ENCODE measurements at places on chromosomes 1 and 21.

DNA sequence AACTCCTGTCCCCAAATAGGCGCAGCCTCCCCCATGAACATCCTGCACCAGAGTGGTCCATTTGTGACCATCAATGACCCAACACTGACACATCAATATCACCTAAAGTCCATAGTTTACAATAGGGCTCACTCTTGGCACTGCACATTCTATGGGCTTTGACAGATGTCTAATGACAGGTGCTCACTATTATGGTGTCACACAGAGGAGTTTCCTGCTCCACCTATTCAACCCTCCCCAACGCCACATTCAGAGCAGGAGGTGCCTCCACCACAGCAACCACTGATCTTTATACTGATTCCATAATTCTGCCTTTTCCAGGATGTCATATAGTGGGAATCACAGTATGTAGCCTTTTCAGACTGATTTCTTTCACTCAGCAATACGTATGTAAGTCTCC is 24.2 kb downstream of the GNG4 start:
- DNase-seq, result no peak

- DNase-seq, result no peak
Observed at GRCh38 chr1:19743180-19743579, 56.5 kb downstream of the TMCO4 start.

DNA sequence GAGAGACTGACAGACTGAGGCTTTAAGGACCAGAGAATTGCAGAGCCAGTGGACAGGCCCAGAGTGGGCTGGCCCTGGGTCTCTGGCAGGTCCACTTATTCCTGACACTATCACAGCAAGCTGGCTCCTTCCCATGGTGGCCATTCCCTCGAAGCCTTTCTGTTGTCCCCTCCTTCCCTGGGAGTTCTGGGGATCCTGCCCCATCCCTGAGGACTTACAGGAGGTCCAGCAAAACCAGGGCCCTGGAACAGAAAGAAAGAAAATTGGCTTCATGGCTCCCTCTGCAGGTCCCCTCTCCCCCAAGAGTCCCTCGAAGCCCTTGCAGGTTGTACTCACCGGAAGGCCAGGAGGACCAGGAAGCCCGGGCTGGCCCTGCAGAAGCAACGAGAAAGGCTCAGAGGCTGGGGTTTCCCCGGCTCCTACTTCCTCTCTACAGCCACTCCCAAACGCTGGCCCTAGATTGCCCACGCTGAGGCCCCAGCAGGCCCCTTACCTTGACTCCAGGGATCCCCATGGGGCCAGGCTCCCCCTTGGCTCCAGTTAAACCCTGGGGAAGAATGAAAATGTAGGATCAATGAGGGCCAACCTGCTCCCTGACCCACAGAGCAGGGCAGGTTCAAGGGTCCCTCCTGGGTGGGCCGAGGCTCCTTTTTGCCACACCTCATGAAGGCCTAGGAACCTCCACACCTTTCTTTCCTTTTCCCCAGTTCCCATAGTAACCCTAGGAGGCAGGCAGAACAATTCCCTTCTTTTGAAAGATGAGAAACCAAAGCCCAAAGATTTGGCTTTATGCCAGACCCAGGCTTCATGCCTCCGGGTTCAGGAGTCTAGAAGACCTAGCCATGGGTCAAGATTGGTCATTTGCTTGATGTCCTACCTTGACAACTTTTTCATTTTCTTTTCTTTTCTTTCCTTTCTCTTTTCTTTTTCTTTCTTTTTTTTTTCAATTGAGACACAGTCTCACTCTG is 4.6 kb downstream of the COL9A2 start:
- DNase-seq, result no peak

DNA sequence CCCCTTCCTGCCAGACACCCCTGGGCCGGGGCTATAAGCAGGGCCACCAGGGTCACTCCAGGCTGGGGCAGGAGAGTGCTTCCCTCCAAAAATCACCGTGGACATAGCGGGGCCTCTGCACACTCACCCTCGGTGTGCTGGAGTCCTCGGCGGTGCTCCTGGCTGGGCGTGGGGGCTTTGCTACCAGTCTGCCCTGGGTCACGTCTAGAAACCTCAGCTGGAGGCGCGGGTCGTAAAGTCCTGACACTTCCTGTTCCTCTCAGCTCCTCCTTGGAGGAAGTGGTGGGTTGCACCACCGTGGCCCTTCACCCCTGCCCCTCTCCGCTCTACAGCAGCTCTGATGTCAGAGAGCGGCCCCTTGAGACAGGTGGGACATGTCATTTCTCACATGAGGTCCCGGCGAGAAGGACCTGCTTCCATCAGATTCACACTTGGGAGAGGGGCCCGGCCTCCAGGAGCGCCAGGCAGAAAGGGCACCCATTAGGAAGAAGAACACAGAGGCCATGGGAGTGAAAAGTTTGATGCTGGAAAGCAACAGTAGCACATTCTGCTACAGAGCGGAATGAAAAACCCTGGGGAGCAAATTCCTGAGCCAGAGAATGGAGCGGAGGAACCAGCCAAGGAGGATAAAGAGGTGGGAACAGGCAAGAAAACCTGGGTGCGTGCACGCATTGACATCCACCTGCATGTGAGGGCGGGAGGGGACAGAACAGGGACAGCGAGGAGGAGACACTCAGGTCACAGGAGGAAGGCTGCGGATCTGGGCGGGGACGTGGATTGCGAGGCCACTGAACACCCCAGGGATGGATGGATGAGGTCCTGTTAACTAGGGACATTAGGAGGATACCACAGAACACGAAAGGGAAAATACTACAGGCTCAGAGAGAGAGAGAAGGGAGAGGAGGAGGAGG is at the start of gene ITGB2:
Gene ITGB2 (minus strand): TSS at position 206 of the 911 bp plus-strand sequence. CDS start 10,117 bp downstream, outside the sequence.
- no peak for DNase-seq

DNA sequence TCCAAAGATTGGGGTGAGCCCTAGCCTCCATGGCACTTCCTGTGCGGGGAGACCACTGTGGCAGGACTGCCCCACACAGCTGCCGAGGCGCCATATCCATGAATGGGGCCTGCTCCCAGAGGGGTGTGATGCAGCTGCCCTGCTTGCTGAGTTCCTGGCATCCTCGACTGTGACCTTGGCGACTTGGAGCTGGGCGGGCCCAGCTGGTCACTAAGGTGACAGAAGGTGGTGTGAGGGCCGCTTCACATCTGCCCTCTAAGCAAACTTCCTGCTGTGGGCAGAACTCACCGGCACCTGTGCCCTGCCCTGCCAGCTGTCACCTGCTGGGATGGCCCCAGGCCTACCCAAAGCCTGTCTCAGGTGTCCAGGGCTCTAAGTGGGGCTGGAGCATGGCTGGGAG is 9.0 kb downstream of the TMEM61 start:
- no peak for DNase-seq

GRCh38 chr21:33383056-33383888 is 19.9 kb upstream of the IFNGR2 start:
- peak; percentile 73 for DNase-seq

DNA sequence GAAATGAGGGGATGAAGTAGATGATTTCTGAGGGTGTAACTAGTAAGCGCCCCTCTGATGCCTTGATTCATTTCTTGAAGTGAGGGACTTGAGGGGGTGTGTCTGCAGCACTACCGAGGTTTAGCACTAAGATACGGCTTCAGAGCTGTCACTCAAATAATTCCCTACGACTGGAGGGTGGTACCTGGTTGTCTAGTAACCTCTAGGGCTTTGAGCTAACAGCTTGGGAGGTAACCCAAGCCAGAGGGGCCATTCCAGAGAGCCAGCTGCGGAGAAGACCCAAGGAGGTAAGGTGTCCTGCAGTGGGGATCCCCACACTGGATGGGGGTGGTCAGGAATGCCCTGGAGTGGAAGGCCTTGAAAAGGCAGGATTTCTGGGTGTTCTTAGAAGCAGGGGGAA is at the start of gene TTC24:
Gene TTC24 (plus strand): TSS at position 252 of the 400 bp plus-strand sequence. CDS start 1,642 bp downstream, outside the sequence.
- no peak for DNase-seq

DNA sequence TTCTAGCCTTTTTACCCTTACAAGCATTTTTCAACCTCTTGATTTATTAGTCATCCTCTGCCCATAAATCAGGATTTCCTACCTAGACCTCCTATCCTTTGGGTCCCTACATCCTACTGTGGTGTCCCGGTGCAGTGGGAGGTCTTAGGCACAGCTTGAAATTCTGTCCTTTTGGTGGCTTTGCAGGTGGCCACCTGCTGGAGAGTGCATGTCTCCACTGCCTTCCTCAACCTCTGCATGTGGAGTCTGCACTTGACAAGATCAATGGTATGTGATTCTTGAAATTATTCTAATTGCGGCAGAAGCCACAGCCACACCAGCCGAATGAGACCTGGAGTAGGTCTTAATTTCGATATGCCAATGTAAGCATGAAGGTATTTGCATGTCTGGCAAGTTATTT is 11.4 kb upstream of the KCNA3 start:
- no peak for DNase-seq

DNA sequence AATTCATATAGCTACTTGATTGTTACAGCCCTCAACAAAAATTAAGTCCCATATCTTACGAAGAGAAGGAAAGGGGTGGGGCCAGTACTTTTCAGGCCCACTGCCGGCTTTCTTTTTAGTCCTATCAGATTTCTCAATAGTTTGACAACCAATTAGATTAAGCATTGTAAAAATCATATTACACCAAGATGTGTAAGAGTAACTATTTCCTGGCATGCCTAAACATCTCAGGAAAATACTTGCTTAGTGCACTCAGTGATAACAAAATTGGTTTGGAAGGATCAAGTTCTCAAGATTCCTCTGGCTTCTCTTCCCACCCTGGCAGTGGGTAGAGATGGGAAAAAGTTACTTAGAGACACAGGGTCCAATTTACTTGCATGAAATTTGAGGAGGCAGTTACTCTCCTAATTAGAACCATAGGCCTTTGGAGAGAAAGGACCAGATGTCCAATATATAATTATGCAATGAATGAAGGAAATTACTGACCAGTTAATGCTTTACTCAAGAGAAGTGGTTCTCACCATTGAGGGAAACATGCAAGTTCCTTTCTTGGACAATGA is 30.1 kb downstream of the STPG1 start:
- DNase-seq, result no peak

GRCh38 chr1:160007577-160008200 is 24.1 kb downstream of the PIGM start:
- peak; percentile 34 for DNase-seq

- no peak for DNase-seq
Observed at GRCh38 chr1:229478852-229479251, 29.3 kb downstream of the NUP133 start.

DNA sequence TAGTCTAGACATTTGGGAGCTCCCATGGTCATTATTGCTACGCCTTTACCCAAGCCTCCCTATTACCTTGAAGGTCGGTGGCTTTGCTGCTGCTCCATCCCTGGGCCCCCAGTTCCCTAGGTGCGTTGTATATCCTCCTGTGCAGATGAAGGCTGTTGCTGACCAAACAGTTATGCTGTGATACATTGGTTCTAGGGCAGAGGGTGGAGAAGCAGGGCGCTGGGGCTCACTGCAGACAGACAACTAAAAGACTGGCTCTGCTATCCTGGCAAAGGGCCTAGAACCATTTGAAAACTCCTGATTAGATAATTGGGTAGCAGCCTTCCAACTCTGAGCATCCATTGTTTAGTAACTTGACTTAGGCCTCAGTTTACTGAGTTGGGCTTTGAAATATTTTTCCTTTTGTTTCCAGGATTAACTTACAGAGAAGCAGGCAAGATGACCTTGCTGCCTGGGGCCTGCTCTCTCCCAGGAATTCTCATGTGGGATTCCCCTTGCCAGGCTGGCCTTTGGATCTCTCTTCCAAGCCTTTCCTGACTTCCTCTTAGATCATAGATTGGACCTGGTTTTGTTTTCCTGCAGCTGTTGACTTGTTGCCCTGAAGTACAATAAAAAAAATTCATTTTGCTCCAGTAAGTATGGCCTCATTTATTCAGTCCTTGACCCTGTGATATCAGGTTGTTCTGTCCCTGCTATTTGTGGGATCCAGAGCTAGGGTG is 15.5 kb downstream of the CHI3L2 start:
- no peak for DNase-seq

- DNase-seq, result no peak
Observed at GRCh38 chr1:96259399-96259798, 462.2 kb upstream of the PTBP2 start.

GRCh38 chr1:30905916-30906620 is 2.5 kb downstream of the SDC3 start:
- DNase-seq, result no peak

DNA sequence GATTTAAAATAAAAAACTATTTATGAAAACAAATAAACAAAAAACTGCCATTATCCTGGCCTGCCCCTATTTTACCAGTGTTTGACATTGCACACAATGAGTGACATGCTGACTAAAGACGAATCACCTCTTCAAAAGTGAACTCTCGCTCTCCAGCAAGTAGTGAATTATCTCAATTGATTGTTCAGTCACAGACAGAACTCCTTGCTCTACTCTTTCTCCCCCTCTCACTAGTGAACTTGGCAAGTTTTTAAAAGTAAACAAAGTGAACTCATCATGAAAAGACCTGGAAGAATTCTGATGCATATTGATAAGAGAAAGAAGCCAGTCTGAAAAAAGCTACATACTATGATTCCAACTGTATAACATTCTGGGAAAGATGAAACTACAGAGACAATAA is 4.7 kb upstream of the C1orf52 start:
- no peak for DNase-seq

- DNase-seq, result no peak
Observed at GRCh38 chr21:41961282-41961701, 7.5 kb upstream of the C2CD2 start.

GRCh38 chr1:167054946-167055630 is 35.1 kb downstream of the GPA33 start:
- no peak for DNase-seq
